ENCODE measurements at places on chromosomes 12 and 14. TPM values are rescaled to one million over a fixed set of nuclear protein-coding genes. Genes with fewer than 3 reads are reported as not detected.

The KRT3 gene
- polyA plus RNA-seq = not detected

DNA sequence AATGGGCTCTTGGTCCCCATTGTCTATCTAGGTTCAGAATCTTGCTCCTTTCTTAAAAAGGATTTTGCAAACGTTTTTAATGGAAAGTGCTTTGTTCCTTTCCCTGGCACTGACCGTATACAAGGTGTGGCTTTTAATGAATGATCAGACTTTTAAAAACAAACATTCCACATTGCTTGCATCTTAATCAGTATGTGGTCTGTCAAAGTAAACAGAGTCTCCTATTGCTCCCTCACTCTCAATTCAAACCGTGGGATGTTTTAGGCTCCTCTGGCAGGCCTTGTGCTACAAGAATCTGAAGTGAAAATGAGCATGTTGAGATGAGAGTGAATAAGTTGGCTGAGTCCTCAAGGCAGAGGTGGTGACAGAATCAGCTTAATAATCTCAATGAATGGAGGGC, 107.0 kb downstream of the VRK1 start:
- no peak for DNase-seq

GRCh38 chr14:74144789-74145188, 60.0 kb downstream of the LIN52 start:
- DNase-seq = no peak

DNA sequence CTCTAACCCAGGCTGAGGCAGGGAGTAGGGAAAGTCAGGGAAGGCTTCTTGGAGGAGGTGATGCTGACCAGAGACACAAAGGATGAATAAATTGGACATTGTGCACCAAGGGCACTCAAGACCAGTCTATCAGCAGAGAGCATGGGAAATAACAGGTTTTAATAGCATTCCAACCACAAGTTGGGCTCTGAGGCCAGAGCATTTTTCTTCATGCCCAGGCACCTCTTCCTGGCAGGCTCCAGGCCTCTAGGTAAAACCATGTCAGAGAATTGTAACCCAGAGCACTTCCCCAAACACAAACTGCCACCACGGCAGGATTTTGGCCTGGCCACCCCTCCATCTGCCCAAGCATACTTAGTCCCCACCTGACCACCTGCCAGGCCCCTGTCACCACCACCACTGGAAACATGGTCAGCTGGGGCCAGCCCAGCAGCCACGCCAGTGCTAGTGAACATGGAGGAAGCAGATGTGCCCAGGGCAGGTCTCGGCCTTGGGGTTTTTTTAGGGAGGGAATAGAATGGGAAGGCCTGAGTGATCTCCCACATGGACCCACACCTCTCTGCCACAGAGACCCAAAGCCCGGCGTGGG, 22.7 kb downstream of the LTBP2 start:
- DNase-seq = no peak

- no peak for DNase-seq
These were observed 1.4 kb downstream of the EPS8 start for GRCh38 chr12:15787778-15788177.

DNA sequence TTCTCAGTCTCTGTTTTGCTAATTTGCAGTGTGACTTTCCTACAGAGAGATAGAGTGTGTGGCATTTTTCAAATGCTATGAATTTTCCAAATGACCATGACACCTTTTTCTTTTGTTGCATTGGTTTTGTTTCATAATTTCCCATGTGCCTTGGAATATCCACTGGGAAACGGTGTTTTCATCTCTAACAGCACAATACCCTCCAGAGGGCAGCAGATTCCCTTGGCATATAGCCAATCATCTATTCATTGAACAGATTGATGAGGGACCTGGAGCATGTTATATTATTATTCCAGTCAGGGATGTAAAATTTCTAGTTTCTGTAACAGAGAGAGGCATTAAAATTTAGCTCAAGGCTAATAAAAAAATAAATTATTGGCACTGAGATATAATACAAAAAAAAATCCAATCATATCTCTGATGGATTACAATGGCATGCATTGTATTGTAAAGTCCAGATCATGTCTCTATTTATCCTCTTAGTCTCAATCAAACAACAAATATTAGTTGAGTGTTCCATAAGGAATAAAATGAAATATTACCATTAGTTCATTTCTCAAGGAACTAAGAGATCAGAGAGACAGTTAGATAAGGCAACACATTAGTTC, 29.6 kb upstream of the NTN4 start:
- no peak for DNase-seq

Data from right lung (tissue), 10 donors.